ENCODE measurements at places on chromosomes 2 and 18. TPM values are rescaled to one million over a fixed set of nuclear protein-coding genes. Genes with fewer than 3 reads are reported as not detected.
A peak's percentile ranks its signal among the peaks of the same experiment; 100 is the strongest.

DNA sequence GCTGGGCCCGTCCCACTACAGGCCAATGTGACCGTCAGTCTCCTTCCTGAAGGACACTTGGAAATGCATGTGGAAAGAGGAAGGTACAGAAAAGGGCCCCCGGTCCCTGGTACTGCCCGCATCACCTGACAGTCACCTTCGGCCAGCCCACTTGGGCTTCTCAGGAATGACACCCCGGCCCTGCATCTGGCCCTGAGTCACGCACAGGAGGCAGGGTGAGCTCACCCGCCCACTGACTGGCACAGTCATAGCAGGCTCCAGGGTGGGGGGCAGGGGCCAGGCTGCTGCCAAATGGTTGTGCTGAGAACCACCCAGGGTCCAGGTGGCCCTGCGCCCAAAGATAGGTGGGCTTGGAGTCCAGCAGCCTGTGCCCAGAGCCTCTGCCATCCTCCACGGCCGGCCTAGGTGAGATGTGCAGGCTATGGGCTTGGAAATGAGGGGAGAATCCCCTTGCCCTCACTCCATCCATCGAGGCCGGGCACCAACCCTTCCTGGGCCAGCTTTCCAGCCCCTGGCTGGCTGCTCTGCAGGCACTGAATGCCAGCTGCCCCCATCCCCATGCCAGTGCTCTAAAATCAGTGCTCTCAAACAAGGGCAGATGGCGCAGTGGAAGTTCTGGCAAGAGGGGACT, 14.1 kb downstream of the EMX1 start:
- no peak for DNase-seq

GRCh38 chr2:63763391-63763941, 78.2 kb upstream of the UGP2 start:
- DNase-seq = no peak

- peak; percentile 87 for DNase-seq
Observed at GRCh38 chr2:113203901-113204519, 30.2 kb downstream of the PSD4 start.

GRCh38 chr2:236579048-236579745, 9.6 kb downstream of the ACKR3 start:
- peak; percentile 33 for DNase-seq

DNA sequence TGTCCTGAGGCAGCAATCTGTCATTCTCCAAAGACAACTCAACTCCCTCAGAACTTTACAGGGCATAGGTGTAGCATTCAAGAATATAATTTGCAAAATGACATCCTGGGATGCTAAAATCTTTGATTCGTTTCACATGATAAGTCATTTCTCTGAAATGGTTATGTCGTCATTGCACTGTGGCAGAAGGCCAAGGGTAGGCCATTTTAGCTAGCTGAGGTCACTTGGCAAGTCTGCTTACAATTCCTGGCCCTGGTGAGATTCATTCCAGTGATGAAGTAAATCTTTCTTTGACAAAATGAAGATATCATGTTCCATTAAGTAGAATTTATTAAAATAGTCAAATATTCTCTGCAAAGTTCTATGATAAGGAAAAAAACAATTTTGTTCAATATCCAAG, 1410.3 kb upstream of the LRRTM1 start:
- DNase-seq = no peak

DNA sequence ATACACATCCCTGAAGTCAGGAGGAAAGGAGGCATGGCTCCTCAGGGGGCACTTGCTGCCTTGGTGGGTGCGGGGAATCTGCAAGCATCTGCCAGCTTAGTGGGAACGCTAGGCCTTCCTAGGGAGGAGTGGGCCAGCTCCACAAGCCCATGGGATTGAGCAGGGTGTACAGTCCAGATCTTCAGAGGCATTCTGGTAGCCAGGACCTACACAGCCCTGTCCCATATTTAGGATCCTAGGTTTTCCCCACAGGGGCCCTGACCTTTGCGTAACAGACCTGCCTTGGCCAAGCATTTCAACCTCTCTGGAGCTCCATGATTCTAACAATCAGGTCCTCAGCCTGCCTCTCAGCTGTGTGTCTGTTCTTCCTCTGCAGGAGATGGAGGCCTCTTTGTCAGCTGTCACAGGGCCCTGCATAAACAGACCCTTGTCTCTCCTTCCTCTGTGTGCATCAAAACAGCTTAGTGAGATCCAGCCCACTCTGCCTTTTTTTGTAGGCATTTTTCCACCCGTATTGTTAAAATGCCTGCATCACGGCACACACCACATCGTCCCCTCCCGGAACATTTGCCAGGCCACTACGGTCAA, 140.2 kb upstream of the NDUFV2 start:
- no peak for DNase-seq

DNA sequence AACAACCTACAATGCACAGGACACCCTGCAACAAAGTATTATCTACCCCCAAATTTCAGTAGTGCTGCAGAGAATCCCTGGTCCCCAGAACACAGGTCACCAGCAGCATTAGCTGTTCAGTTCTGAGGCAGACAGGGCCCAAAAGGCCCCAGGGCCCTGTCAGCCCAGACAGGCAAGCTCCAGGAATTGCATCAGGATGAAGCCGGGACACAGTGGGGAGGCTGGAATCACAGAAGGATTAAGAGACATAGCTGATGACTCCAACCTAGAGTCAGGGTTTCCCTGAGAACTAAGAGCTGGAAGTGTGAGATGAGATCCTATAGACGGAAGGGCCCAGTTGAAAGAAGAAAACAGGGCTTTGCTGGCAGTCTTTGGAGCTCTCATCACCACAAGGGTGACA, 148.1 kb downstream of the GALNT14 start:
- DNase-seq = no peak

GRCh38 chr2:191015239-191015638, 1.3 kb upstream of the STAT1 start:
- DNase-seq = no peak

GRCh38 chr2:148614322-148615049, 30.1 kb upstream of the EPC2 start:
- peak; percentile 55 for DNase-seq

DNA sequence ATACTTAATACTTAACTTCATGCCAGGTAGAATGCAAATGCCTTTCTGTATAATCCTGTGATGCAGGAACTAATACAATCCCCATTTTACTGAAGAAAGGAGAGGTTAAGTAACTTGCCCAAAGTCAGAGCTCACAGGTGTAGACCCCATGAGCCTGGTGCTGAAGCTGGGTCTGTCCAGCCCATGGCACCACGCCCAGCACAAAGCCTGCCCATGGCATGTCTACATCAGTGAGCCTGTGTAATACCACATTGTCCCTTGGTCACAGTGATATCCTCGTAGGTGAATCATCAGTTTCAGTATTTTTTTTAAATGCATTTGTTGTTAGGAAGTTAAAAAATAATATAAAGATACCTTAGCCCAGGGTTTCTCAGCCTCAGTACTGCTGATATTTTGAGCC, 69.9 kb upstream of the MCFD2 start:
- no peak for DNase-seq

- DNase-seq = peak; percentile 3
Observed at GRCh38 chr2:17208511-17208910, 309.7 kb downstream of the RAD51AP2 start.

- no peak for DNase-seq
Observed at GRCh38 chr18:54181856-54182602, 42.4 kb downstream of the MBD2 start.

DNA sequence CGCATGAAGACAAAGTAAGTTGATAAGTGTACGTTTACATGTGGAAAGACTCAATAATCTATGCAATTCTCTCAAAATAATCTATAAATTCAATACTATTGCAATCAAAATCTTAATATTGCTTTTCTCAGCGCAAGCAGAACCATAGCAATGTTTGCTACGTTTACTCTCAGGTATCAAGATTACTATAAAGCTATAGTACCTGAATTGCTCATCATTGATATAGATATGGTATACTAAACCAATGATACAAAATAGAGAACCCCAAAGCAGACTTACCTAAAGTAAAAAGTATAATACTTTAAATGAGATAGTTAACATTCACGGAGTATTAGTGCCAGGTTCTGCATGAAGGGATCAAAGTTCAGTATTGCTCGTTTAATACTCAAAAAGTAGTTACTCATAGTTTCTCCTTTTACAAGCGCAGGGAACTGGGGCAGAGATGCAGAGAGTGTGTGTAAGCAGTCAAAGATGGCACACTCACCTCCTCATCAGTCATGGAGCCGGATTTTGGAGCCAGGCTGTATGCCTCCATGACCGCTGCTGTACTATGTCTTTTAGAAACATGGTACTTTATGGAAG, 391.0 kb upstream of the ID2 start:
- DNase-seq = no peak

DNA sequence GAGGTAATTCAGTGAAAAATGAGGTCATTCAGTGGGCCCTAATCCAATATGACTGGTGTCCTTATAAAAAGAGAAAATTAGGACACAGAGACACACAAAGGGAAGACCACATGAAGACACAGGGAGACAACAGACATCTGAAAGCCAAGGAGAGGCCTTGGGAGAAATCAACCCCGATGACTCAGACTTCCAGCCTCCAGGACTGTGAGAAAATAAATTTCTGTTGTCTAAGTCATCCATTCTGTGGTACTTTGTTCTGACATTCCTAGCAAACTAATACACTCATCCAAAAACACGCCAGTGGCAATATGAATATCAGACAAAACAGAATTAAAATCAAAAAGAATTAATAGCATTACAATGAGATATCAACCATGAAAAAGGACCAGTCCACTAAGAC, 303.7 kb downstream of the SS18 start:
- DNase-seq = no peak

- DNase-seq = no peak
Observed at GRCh38 chr18:10025711-10026670, 112.2 kb downstream of the VAPA start.

DNA sequence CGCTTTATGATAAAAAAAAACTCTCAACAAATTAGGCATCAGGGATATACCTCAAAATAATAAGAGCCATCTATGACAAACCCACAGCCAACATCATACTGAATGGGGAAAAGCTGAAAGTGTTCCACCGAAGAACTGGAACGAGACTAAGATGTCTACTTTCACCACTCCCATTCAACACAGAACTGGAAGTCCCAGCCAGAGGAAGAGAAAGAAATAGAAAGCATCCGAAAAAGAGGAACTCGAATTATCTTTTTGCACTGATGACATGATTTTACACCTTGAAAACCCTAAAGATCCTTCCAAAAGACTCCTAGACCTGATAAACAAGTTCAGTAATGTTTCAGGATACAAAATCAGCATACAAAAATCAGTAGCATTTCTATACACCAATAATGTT, 121.6 kb downstream of the ZRANB3 start:
- no peak for DNase-seq

GRCh38 chr2:233996000-233996399, 54.5 kb upstream of the SPP2 start:
- no peak for DNase-seq

- peak; percentile 78 for DNase-seq
Observed at GRCh38 chr2:152453129-152453911, 118.3 kb downstream of the FMNL2 start.

GRCh38 chr2:225040856-225041206, 1.4 kb downstream of the DOCK10 start:
- no peak for DNase-seq

GRCh38 chr18:36895606-36896005, 66.7 kb downstream of the KIAA1328 start:
- no peak for DNase-seq

- no peak for DNase-seq
Observed at GRCh38 chr2:218284106-218284811, 8.0 kb downstream of the TMBIM1 start.

GRCh38 chr2:101179982-101180381, 28.8 kb upstream of the TBC1D8 start:
- DNase-seq = no peak

ARHGAP25 gene
- total RNA-seq = 2.5 TPM

ASAP2 gene
- 16.5 TPM for total RNA-seq

PSTPIP2 gene
- 1.3 TPM for total RNA-seq

IL1R2 gene
- total RNA-seq = not detected

ST6GAL2 gene
- total RNA-seq = 25.7 TPM

SH2D6 gene
- total RNA-seq = not detected

SUMO1 gene
- 246 TPM for total RNA-seq

SALL3 gene
- total RNA-seq = 29.0 TPM

ABCG8 gene
- total RNA-seq = 0.31 TPM

ATIC gene
- total RNA-seq = 118 TPM

Measured in GM23338 (cell line).